Natural killer cell (primary cell): ENCODE measurements at places on chromosomes 3 and 15. TPM values are rescaled to one million over a fixed set of nuclear protein-coding genes. Genes with fewer than 3 reads are reported as not detected.

The ATRIP gene
- total RNA-seq, result 8.5 TPM

The UBE2E1 gene
- total RNA-seq, result 80.0 TPM

The PLCB2 gene
- total RNA-seq, result 345 TPM

The ZNF639 gene
- total RNA-seq, result 51.8 TPM

The LEKR1 gene
- total RNA-seq, result 1.7 TPM

The GHSR gene
- 1.3 TPM for total RNA-seq

DNA sequence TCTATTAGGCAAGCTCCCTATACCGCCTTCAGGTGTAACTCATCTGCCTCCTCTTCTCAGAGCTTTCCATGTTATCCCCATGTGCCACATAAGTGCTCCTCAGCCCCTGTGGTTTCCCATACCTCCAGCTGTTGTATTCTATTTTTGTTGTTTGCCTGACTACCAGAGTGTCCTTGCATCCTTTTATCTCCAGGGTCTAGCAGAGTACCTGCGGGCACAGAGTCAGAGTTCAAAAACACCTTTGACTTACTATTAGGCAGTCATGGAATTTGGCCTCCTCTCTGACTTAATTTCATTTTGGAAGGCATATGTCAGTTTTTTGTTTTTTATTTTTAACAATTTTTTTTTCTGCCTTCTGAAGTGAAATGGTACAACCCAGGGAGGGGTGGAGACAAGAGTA, 7.1 kb downstream of the GPR87 start:
- DNase-seq, result no peak

- no peak for DNase-seq
Measured at GRCh38 chr3:5022187-5022965, 43.1 kb downstream of the BHLHE40 start.

DNA sequence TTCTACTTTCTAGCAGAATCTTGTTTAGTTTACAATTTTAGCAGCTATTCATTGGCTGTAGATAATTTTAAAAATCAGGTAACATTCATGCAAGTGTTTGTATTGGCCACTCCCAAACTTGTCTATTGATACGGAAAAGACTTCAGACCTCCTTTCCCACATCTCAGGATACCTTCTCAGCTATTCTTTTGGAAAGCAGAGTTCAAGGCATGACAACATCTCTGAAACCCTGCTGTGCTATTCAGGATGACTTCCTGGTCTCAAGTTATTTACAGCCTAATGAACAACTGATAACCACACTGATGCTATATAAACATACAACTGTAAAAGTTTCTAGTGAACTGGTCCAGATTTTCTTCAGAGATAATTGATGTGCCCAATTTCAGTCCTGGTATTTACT, 55.8 kb downstream of the DZIP3 start:
- DNase-seq, result no peak

DNA sequence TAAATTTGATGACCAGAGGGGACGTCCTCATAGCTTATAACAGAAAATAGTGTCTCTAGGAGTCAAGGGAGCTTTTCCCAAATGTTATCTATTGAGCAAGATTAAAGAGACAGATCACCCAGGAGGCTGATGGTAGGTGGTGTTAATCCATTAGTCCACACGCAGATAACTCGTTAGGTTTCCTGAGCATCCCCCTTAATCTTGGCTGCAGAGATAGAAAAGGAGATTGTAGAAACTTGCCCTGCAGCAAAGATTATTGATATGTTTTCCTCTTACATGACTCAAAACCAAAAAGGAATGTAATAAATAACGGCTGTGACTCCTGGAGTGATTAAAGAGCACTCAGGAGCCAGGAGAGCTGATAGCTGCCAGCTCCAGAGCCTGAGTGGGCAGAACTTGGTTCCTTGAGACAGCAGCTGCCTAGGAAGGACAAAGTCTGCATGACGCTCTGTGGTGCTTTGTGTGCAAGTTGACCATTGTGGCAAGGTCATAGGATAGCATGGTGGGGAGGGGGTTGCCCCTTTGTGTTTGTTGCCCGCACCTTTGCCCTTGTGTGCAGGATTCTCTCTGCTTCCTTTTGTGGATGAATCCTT, 234.8 kb downstream of the PTPRG start:
- no peak for DNase-seq

GRCh38 chr3:107979538-107979937, 111.3 kb downstream of the CD47 start:
- no peak for DNase-seq

DNA sequence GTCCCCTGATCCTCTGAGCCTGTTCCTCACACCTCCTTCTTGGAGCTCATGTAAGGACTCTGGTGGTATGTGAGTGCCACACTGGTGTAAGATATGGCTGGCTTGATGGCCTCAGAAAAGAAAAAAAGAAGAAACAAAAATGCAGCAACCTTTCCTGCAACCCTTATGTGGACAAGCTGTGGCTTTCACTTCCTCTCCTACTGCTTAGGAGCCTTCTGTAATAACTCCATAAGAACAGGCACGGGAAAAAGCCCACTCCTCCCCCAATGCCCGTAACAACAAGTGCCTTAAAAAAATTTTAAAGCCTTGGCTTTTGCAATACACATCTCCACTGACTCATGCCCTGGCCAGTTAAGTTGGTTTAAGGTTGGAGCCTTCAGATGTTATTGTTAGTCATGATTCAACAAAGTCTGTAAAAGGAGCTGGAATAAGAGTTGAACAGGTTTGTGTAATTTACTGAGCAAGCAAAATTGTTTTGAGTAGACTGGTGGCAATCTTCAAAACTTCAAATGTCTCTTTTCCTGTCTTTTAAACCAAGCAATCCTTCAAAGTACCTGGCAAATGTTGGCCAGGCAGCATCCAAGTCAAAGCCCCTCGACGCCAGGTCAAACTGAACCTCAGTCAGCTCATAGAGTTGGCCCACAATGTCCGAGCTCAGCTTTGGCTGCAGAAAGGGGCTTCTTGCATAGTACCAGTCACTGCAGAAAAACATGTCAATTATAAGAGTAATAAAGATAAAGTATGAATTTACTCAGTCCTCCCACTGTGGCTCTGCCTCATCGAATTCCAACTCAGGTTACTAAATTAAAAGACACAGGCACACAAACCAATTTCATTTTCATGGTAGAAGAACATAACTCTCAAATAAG, 22.9 kb downstream of the FYCO1 start:
- no peak for DNase-seq

- DNase-seq, result no peak
Measured at GRCh38 chr3:145017959-145018358, 1046.3 kb downstream of the DIPK2A start.
